ENCODE measurements at places on chromosomes 2 and 18.

- no peak for DNase-seq
Measured at GRCh38 chr2:226403369-226403768, 396.3 kb downstream of the IRS1 start.

- no peak for DNase-seq
Measured at GRCh38 chr2:182642328-182642727, 73.7 kb upstream of the DNAJC10 start.

- no peak for DNase-seq
Measured at GRCh38 chr18:60503199-60503598, 130.6 kb upstream of the MC4R start.

DNA sequence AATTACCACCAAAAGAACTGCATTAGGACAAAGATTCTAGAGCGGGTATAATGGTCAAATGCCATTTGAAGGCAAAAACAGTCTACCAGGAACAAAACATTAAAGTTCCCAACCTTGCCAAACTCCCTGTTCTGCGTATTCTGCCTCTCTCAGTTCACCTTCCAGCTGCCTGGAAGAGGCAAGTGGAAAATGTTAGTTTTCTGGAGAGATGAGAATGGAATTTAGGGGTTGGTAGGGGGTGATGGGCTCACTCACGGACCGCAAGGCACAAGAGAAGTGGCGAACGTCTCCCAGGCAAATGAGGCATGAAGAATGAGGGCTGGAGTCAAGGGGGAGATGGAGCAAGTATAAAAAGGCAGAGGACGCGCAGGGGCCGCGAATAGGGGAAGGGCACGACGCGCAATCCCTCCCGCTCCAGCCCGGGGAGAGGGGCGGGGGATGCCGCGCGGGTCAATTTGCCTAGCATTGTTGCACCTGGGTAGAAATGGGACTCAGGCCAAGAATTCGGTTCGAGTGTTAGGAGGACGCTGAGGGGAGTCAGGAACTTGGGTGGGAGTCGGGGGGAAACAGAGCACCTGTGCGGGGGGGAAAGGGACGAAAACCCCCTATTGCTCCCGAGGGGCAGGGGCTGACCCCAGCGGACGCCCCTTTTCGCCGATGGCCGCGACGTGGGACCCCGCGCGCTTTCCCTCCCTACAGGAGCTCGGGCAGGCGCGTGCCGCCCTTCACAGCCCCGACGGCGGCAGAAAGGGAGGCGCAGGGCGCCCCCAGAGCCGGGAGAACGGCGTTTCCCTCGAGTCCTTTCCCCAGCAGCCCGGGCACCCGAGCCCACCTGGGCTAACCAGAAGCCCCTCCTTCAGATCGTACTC is 573 bp downstream of the PAIP2B start:
- DNase-seq: no peak

GRCh38 chr2:30104307-30104706 is 42.5 kb upstream of the YPEL5 start:
- DNase-seq: no peak

GRCh38 chr2:215511454-215512346 is 75.8 kb upstream of the FN1 start:
- DNase-seq: no peak

DNA sequence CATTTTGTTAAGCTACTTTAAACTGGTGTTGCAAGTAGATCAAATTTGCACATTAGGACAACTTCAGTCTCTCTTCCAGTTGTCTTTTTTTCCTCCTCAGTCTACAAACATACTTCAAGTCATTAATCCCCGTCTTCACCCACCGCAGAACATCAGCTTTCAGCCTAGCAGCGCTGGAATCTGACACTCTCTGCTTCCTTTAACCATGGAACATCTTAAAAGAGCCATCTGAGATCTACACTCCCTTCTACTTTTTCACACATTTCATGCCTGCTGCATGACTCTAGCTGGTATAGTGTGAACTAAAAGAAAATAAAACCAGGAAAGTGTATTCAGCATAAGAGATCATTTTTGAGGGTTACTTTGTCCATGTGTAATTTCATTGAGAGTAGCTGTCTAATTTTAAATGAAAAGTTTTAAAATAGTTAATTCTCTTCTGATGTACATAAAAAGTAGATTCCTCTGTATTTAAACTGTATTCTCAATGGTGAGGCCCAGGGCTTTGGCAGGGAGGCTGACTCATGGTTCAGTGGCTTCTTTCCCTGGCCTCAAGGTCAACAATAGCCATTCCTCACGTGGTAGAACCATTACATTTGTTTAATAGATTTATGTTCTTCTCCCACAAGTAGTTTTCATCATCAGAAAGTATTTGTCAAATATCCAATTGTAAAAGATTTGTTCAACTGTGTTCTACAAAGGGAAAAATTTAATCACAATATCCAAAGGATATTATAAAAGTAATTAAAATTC is 16.5 kb downstream of the SGPP2 start:
- DNase-seq: no peak

- DNase-seq: no peak
Measured at GRCh38 chr2:179951680-179952079, 55.4 kb downstream of the CWC22 start.

DNA sequence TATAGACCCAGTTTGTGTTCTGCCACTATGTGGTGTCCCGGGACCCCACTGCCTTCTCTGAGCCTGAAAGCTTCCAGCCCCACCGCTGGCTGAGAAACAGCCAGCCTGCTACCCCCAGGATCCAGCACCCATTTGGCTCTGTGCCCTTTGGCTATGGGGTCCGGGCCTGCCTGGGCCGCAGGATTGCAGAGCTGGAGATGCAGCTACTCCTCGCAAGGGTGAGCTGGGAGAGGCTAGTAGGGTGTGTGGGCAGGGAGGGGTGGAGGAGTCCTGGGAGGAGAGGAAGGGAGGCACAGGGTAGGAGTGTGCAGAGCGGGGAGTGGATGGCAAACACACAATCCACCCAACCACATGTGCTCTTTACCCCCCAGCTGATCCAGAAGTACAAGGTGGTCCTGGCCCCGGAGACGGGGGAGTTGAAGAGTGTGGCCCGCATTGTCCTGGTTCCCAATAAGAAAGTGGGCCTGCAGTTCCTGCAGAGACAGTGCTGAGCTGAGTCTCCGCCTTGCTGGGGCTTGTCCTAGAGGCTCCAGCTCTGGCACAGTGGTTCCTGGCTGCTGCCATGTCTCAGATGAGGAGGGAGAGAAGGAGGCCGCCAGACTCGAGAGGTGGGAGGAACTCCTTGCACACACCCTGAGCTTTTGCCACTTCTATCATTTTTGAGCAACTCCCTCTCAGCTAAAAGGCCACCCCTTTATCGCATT is 16.9 kb downstream of the PRKAG3 start:
- DNase-seq: no peak

- no peak for DNase-seq
Measured at GRCh38 chr2:105504459-105504858, 105.6 kb upstream of the FHL2 start.

DNA sequence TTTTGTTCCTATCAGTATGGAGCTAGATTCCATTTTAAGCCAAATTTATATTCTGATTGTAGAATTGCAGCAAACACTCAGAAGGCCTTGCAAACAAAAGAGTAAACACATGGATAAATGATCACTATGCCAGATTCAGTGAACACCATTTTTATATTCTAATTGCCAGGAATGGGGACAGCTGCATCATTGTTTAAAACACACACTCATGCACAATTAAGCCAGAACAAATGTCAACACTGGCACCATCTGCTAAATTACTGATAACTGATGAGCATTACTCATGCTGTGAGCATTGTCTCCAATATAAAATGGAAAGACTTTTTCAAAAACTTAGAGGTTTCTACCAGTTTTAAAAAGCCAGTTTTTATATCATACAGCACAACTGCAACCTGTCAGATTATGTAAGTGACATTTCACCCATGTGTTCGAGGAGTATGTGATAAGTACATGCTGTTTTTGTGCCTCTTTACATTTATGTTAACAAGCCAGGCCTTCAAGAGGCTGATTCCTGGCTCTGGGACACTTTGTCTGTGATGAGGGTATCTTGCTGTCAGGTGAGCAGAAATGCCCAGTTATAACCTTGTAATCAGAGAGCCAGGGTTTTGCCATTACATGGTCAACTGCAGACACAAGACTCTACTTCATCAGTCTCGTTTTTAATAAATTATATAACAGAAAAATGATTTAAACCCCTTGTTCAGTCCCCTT is 4.4 kb upstream of the ST8SIA5 start:
- no peak for DNase-seq

DNA sequence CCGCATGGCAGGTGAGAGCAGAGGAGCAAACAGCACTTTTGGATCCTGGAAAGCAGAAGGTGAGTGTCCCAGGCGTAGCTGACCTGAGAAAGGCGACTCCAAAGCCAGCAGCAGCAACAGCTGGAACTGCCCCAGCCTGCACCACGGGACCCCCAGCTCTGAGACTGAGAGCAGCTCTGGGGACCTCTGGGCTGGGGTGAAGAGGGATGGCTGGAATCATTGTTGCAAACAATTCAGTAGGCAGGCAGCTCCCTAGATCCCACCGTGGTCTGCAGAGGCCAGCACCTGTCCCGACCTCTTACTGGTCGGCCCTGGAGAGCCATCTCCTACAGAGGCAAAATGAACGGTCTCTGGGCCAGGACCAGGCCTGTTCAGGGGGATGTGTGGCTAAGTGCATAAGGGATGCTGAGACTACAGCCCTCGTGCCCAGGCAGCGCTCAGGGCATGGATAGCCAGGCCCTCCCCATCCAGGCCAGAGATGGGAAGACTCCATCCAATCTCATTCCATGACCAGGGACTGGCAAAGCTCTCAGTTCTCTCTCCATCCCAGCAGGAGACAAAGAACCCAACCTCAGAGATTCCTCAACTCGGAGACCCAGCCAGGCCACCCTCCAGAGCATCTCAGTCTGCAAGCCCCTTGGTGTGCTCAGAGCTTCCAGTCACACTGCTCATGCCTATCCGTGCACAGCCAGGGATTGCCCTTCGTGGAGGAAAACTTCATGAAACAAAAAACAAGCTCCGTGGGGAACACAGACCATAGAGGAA is 38.2 kb upstream of the ALPP start:
- DNase-seq: no peak

GRCh38 chr2:9113262-9113661 is 93.3 kb upstream of the ASAP2 start:
- no peak for DNase-seq

GRCh38 chr2:150911766-150912280 is 349.8 kb downstream of the RBM43 start:
- DNase-seq: peak; percentile 73

GRCh38 chr18:46281185-46282176 is 177.3 kb downstream of the HAUS1 start:
- DNase-seq: peak; percentile 33

GRCh38 chr2:23584054-23584745 is 199.2 kb downstream of the KLHL29 start:
- DNase-seq: no peak

DNA sequence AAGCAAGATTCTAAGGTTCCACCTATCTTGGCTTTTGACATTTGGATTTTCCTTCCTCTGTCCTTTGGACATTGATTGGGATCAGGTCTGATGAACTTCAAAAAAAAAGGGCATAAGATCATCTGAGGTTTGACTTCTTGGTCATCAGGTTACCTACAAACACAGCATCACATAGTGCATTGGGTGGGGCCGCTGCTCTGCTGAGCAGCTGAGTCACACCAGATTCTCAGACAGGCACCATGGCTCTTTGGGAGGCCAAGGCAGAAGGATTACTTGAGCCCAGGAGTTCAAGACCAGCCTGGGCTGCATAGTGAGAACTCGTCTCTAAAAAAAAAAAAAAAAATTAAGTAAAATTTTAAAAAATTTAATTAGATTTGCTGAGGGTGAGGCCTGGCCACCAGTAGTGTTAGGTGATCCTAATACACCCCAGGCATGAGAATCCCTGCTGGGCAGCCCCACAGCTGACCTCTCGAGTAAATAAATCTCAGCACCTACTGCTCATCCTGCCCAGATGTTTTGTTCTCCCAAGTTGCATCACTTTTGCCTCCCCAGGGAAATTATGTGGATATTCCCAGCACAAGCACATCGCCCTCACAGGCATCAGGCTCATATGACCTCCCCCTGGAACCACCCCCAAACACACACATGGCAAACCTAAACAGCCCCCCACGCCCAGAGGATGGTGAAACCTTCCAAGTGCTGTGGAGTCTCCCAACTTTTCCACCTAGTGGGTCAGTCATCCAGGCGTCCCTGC is 5.3 kb downstream of the MLPH start:
- no peak for DNase-seq

- DNase-seq: no peak
Measured at GRCh38 chr18:76429262-76430126, 65.5 kb downstream of the ZNF516 start.

GRCh38 chr2:133953524-133953923 is 300.3 kb upstream of the MGAT5 start:
- no peak for DNase-seq

DNA sequence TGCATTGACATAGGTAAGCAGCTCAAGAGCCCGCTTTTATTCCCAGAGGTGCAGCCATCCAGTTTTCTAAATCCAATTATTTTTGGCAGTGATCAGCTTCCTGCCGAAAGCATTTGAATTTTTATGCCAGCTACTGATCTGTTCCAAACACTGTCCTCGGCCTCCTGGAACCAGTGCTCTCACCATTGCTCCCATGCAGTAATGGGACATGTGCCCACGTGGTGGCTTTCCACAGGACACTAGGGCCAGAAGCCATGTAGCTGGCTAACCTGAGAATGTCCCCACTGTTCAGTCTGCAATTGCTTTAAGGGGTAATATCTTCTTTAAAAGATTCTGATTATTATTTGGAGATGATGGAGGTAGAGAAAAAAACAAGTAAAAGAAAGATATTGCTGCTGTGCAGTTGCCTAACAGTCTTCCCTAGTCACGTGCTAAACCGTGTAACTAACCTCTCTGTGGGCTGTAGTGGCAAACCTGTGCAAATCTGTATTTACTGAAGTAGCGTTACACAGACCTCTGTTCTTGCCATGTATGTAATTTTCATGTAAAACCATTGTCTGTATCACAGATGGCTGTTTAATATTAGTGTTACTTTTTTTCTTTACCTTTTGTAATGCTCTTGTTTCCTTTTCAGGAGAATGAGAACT is 13.0 kb downstream of the GRHL1 start:
- DNase-seq: no peak

DNA sequence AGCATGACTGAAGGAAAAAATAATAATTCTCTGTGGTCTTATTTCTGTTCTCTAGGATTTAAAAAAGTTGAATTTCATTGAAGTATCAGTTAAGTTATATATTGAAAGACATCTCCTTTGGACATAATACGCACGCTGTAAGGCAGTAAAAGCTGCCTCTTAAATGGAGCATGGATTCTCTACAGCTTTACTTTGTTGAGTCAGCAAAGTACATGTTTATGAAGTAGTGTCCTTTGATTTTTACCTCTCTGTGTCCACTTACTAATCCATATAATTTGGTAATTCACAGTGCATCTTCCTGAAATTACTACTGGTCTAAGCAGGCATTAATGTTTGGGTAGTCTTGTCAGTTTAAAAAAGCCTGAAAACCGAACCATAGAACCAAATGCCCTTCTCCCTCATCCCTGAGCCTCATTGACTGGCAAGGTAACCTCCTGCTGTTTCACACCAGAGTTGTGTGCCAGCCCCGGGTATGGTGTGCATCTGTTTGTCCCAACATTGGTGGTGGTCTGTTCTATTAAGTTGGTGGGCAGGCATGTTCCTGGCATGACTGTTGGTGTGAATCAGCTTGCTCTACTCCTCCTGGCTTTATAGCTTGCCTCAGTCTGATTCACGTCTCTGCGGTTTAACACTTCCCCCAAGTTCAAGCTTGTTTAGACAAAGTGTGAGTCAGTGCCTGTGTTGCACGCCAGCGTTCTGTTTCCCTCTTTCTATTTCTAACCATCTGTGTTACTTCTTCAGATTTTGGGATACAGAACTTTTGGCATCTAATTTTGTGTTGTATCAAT is 71.0 kb upstream of the ITM2C start:
- peak; percentile 31 for DNase-seq
